ENCODE measurements at places on chromosomes 2 and 18. TPM values are rescaled to one million over a fixed set of nuclear protein-coding genes. Genes with fewer than 3 reads are reported as not detected.

DNA sequence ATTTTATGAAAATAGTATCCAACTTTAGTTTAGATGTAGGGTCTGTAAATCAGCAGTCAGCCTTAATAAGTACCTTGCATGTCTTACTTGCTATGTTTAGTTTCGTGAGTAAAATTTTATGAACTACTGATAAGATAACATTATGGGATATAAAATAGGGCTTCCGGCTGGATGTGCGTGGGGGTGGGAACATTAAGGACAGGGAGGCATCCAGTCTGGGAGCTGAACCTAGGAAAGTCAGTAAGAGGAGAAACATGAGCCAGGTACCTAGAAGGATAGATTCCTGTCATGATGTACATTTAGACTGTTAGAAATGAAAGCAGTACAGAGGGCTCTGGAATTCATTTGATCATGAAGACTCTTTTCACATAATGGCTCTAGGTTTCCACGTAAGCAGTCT, 12.7 kb upstream of the KCNJ13 start:
- DNase-seq, result no peak

- no peak for DNase-seq
Measured at GRCh38 chr2:108074946-108075345, 88.6 kb downstream of the SLC5A7 start.

CTAGE1 gene
- total RNA-seq, result not detected

DNA sequence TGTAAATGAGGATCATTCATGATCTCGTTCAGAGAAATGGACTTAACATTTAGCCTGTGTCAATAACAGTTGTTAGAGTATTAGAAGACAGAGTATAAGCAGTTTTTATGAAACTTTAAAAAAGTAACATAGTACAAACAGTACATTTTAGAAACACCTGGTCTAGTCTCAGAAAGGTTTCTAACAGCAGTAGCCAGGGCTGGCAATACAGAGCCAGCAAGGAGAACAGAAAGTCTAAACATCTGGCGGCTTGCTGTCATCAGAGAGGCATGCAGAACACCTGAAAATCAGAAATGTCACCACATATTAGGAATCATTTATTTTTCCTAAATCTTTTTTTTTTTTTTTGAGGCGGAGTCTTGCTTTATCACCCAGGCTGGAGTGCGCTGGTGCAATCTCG, 50.1 kb downstream of the RPL31 start:
- DNase-seq, result no peak

DNA sequence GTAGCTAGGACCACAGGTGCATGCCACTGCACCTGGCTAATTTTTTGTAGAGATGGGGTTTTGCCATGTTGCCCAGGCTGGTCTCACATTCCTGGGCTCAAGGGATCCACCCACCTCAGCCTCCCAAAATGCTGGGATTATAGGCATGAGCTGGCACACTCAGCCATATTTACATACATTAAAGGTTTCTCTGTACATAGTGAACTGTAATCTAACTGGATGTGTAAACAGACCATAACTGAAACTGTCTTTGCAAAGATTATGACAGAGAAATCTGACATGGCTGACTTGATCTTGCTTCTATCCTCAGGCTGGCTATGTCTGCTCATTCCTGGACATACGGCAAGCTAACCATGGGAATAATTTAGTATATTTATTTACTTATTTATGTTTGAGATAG, 139.2 kb upstream of the XPO1 start:
- DNase-seq, result no peak

DNA sequence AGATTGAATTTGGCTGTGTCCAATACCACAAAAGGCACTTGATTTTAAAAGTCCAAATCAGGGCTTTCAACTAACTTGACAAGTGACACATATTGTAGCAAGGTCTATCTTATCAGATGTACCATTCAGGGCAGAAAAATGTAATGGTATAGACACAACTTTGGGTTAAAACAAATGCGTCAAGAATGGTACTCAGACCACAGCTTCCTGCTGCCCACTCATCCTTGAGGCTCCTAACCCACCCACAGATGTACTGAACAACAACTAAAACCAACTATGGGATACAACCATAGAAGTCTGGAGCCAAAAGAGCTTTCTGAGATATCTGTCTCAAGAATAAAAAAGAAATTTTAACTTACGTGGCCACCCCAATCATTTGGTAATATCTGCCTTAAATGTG, 105.2 kb downstream of the RBM43 start:
- no peak for DNase-seq

- no peak for DNase-seq
Measured at GRCh38 chr18:45723567-45724355, at the start of gene SLC14A1. Gene SLC14A1 (plus strand): TSS chr18:45724181. CDS start chr18:45730321, 6,140 bp downstream.

- DNase-seq, result no peak
Measured at GRCh38 chr2:215917953-215918620, 95.3 kb downstream of the MREG start.

DNA sequence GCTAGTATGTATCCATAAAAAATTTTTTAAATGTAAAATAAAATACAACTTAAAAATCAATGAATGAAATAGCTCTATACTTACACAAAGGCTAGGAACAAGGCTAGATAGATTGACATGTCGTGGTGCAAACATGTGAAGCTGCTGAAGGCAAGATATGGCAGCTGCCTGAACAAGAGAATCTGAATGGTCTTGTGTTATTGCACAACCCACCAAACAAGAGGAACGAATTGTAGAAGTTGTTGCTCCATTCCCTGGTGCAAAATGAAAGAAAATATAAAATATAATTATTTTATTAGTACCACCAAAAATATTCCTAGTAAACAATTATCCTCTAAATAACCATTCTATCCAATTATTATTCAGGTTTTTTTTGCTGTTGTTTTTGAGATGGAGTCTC, 46.4 kb downstream of the HEATR5B start:
- DNase-seq, result no peak

DNA sequence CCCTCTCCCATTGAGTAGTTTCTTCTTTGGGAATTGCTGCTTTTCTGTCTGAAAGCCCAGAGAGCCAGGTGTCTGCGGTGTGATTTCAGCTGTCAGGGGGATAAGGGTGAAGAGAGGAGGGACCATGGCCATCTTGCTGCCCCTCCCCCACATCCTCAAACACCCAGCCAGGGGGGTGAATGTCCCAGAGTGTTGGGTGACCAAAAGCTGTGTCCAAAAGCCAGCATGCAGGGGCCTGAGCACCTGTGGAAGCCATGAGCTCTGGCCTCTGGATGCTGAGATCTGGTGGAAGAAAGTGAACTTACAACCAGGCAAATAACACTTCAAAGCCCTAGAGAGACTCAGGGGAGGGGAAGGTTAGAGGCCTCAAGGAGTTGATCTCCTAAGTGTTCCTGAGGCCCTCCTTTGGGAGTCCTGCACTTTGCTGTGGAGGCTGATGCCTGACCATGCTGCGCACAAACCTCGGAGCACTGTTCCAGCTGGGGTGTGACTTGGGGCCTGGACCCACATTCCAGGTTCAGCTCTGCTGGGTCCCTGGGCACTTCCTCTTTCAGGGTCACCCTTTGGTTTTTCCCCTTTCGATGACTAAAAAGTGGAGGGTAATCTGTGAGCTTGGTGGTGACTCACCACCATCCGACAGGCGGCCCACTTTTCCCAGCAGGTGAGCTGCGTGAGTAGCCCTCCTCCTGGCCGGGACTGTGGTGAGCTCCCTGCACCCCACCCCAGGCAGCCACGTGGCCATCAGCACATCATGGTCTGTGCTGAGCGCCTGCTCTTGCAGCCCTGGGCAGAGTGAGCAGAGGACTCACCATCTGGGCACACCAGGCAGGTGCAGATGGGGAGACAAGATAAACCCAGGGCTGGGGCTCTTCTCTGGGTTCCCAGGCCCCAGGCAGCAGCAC, 66.8 kb upstream of the FOSL2 start:
- DNase-seq, result no peak

TANC1 gene
- 0.05 TPM for total RNA-seq

AOX1 gene
- total RNA-seq, result not detected

DNA sequence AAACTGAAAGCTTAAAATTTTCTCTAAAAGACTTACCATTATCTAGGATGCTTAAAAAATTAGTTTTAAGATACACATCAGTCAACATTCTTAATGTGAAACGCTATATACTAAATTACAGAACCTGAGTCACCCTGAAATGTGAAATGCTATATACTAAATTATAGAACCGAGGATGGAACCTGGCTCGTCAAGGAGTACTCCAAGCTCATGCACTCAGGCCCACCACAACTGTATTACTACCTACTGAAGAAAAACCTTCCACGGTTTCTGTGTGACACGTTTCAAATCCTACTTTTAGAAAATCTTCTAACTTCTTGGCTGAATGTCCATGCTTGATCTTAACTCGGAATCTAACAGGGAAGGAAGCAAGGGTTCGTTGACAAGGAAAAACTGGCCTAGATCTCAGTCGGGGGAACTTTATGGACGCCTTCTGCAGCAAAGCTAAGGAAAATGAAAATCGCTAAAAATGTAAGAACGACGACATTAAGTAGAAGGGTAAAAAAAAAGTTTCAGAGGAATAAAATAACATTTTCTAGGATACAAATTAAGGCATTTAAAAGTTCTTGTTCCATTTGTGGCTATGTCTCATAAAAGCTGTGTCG, 1.4 kb downstream of the PRKD3 start:
- DNase-seq, result no peak

GRCh38 chr18:36757991-36758390, 70.8 kb downstream of the TPGS2 start:
- DNase-seq, result no peak

NEB gene
- total RNA-seq, result 1.1 TPM

GRCh38 chr2:20122864-20123263, 71.4 kb upstream of the LAPTM4A start:
- DNase-seq, result no peak

FSHR gene
- not detected for total RNA-seq

GRCh38 chr2:31764169-31764568, 183.4 kb upstream of the SRD5A2 start:
- DNase-seq, result no peak

DNA sequence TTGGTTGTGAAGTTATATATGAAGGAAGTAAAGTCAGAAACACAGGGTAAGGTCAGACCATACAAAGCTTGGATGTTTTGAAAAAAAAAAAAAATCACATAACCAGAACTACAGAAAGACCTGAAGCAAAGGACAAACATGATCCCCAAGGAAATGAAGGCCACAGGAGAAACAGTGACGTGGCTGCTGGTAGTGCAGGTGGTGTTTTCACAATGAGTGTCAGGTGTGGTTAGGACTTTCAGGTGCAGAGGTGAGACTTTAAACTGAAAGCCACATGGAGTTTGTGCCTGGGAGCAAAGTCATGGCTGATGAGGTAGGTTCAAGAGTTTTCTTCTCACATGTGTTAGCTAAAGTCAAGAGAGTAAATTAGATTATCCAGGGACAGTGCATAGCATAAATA, 270.7 kb downstream of the PIEZO2 start:
- DNase-seq, result no peak

AMER3 gene
- not detected for total RNA-seq

- no peak for DNase-seq
Measured at GRCh38 chr2:33354981-33355380, 121.5 kb upstream of the RASGRP3 start.

GRCh38 chr18:49648811-49649210, 87.0 kb downstream of the LIPG start:
- no peak for DNase-seq

DNA sequence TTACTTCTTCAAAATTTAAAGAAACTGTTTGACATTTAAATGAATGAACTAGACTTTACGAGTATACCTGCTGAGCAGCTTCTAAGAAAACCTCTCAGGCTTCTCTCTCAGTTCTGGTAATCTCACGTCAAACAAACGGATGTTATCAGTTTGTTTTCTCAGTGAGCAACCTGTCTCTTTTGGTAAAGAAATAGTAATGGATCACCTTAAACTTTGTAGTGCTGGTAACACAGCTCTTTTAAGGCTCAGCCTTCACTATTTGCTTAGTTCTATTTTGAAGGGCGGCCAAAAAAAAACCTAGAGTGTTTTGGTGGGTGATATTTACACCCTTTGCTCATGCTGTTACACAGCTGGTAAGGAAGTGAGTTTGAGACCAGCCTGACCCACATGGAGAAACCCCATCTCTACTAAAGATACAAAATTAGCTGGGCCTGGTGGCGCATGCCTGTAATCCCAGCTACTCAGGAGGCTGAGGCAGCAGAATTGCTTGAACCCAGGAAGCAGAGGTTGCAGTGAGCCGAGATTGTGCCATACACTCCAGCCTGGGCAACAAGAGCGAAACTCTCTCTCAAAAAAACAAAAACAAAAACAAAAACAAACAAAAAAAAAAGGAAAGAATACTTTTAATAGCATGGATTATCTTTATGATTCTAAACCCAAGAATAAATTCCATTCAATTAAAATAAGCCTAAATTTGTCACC, 15.9 kb downstream of the FN1 start:
- DNase-seq, result no peak

ELOA2 gene
- not detected for total RNA-seq

DNA sequence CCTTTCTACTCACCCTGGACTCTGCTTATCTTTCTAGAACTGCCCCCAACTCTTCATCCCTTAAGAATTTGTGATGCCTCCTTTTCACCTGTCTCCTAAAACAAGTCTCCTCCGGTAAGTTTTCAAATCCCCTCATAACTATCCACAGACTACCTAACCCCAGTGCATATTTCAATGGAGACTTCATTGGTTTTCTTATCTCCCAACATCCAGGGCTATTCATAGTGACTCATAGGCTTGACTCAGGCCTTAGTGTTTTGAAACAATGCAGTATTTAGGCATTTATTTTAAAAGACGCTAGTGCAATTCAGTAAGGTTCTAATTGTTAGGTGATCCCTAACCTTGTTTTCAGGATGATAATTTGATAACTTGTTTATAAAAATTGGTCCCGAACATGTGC, 399.2 kb downstream of the CPS1 start:
- DNase-seq, result no peak

PLGLB2 gene
- 3.1 TPM for total RNA-seq

LRRTM1 gene
- not detected for total RNA-seq

GRCh38 chr2:192437653-192438052, 242.9 kb upstream of the TMEFF2 start:
- DNase-seq, result no peak

DNA sequence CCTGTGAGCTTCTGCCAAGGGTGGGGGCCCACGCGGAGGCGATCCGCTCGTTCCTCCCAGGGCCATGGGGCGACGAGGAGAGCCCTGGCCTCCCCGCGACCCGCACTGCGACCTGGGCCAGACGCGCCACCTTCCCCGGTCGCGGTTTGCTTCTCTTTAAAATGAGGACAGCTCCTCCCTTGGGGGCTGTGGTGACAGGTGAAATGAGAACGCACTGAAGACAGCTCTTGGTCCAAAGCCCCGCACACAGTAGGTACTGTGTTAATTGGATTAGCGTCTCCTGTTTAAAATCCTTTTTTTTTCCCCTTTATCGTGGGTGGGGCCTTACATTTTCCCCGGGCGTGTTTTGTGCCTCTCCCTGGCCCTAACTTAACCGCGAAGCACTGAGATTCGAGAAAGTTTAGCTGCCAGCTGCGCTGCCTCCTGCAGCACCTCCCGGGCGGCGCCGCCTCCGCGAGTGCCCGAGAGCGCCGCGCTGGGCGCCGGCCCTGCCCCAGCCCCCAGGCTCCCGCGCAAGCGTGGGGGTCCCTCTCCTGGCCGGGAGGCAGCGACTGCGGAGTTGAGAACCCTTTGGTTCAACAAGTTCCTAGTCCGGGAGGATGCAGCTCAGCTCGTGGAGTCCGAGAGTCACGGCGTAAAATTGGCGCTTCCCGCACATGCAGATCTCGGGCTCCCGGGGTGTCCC, 1.1 kb downstream of the HPCAL1 start:
- peak; percentile 52 for DNase-seq
